Motor neuron (in vitro differentiated cells): ENCODE measurements at places on chromosomes 2 and 18. TPM values are rescaled to one million over a fixed set of nuclear protein-coding genes. Genes with fewer than 3 reads are reported as not detected.
A peak's percentile ranks its signal among the peaks of the same experiment; 100 is the strongest.

DNA sequence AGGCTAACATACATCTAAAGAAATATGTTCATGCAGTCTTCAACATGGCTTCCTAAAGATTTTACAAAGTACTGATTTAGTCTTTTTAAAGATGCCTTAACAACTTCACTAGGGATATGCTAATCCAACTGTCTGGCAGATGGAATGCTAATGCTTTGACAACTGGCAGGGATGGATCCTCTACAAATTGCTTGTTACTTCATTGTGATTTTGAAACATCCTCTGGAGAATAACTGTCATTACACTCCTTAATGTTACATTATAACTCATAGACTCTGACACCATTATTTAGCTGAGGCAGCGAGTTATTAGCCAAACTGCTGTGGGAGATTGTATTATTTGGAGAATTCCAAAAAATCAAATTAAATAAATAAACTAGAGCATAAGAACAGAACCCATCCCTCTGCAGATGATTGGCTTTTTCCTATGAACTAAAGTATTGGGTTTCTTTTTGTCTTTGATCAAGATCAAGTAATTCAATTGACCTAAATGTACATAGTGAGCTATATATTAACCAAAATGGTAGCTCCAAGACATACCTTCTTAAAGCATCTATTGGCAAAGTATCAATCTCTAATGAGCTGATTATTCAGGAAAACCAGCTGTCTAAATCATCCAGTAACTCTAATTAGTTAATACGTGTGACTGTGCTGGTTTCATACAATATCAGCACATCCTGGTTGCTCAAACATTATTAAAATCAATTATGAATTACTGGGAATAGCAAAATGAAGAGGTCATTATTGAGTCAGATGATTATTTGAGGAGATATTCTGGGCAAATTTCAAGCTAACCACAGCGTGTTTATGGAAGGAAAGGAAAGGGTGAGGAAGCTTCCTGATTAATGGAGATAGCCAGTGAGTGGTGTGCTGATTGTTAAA is 321.3 kb upstream of the TFPI start:
- no peak for ATAC-seq

DNA sequence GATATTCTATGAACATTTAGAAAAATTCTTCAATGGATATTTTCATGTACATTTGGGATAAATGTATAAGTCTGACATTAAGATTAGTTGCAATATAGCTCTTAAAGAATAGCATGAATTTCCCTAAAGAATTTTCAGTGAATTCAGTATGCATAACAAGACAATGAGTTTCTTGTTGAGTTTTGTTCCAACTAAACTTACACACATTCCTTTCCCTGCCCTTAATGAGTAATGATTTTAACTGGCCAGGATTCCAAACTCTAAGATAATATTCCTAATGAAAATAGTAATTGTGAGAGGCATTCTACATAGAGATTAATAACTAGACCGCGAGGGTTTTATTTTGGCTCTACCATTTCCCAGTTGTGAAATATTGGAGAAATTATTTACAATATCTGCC is 390.3 kb upstream of the GALNT5 start:
- no peak for ATAC-seq

- no peak for ATAC-seq
These were observed 87.0 kb upstream of the KCNH7 start for GRCh38 chr2:162925595-162925994.

GRCh38 chr2:38596229-38596628 is 6.5 kb downstream of the HNRNPLL start:
- no peak for ATAC-seq

KLHL30 gene
- total RNA-seq, result 0.47 and 0.49 TPM in 2 replicates

FBXO36 gene
- total RNA-seq, result 2.0 and 2.3 TPM in 2 replicates

- ATAC-seq, result no peak
These were observed 129.7 kb downstream of the PTPRM start for GRCh38 chr18:7696780-7697179.

- no peak for ATAC-seq
These were observed 745.9 kb downstream of the GALR1 start for GRCh38 chr18:77995593-77995992.

GRCh38 chr2:118834901-118835745 is 12.3 kb downstream of the EN1 start:
- ATAC-seq, result peak; percentile 22

TUBA4B gene
- 0.13 and 0.32 TPM in 2 replicates for total RNA-seq

DNA sequence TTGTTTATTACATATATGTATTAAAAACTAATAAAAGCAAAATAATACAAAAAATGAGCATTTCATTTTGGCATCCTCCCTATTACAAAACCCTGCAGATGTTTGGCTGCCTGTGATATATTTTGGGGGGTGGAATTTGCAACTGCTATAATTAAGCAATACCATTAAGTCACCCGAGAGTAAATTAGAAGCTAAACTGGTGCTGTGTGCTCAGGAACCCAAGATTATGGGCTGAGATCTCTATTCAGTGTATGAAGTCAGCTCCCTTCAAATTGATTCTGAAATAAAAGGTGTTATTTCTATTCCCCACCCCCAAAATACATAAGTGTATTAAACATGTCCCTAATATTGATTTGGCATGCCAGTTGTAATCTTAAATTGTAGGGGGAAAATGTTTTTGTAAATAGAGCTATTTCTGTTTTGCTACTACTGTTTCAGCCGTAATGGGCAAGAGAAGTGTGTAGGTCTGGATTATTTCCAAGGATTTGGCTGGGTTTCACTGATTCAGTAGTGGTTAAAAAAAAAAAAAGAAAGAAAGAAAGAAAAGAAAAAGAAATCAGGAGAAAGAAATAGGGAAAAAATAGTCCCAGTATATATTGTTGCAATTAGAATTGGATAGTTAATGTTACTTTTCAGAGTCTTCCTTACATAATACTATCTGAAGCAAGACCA is 110.9 kb downstream of the SS18 start:
- ATAC-seq, result no peak

DNA sequence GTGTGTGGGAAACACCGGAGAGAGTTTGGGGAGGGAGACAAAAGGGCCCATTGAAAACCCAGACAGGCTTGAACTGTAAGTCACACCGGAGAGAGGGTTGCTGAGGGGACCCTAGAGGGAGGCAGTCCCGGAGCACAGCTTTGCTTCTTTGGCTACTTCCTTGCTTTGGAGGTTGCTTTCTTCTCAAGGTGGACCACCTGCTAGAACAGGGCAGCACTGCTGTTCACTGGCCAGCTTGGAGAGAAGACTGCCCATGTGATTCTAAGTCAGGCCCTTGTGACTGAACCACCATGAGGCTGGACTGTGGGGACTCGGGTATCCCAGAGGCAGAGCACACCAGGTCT is 4.4 kb downstream of the ACTG2 start:
- ATAC-seq, result no peak

ZC3H15 gene
- total RNA-seq, result 85.1 and 89.5 TPM in 2 replicates

GRCh38 chr18:13240060-13240725 is 21.6 kb downstream of the LDLRAD4 start:
- ATAC-seq, result no peak

SLC30A3 gene
- total RNA-seq, result 0.11 and 0.80 TPM in 2 replicates

- ATAC-seq, result peak; percentile 38
These were observed 1.9 kb upstream of the SYT4 start for GRCh38 chr18:43279015-43279744.

BOK gene
- total RNA-seq, result 1.9 and 2.1 TPM in 2 replicates
